ENCODE measurements at places on chromosomes 12 and 14.

- DNase-seq = no peak
Observed at GRCh38 chr14:70901269-70901668, 6.0 kb upstream of the PCNX1 start.

- no peak for DNase-seq
Observed at GRCh38 chr12:12684375-12685106, 11.4 kb downstream of the GPR19 start.

DNA sequence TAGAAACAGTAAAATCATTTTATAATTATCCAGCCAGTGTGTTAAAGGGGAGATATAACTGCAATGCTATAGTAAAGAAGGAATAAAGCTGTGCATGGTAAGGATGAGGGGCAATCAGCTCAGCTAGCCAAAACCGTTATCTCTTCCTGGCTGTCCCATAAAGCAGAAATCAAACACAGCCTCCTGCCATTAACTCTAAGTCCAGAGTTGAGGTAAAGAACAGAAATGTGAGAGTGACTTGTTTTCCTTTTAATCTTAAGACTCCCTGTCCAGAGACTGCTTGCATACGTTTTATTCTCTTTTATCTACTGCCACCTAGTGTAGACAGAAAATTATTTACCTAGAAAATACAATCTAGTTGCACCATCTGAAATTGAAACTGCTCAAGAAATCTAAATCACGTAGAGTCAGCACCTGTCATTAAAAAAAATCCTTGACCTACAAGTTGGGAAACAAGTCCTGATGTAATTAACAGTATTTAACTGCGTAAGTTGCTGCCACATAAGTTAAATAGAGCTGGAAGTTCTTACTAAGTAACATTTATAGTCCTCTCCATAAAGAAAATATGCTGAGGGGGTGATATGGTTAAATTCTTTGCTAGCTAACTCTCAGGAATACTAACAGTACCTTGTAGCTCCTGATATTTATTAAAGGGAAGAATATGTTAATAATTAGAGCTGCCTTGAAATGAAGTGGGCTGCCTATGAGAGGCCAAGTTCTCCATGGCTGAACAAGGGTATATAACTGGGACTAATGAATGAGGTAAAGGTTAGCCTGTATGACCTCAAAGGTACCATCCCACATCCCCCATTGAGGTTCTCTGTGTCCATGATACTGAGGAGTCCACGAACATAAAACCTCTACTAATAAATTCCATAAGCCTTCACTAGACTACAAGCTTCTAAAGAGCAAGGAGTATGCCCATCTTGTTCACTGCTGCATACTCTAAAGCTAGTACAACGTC lies 62.7 kb downstream of the GALNT4 start:
- no peak for DNase-seq

DNA sequence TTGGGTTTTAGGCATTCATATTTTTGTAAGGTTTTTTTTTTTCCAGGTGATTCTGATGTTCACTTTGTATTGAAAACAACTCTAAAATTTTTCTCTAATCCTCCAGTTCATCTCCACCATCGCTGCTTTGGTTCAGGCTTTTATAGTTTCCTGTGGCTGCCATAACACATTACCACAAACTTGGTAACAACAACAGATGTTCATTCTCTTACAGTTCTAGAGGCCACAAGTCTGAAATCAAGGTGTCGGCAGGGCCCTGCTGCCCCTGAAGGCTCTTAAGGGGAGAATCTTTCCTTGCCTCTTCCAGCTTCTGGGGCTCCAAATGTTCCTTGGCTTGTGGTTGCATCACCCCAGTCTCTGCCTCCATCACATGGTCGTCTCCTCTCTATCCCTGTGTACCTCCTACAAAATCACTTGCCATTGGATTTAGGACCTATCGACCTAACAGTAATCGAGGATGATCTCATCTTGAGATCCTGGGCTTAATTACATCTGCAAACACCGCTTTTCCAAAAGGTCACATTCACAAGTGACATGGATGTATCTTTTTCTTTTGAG lies 55.2 kb downstream of the PELI2 start:
- DNase-seq = no peak

DNA sequence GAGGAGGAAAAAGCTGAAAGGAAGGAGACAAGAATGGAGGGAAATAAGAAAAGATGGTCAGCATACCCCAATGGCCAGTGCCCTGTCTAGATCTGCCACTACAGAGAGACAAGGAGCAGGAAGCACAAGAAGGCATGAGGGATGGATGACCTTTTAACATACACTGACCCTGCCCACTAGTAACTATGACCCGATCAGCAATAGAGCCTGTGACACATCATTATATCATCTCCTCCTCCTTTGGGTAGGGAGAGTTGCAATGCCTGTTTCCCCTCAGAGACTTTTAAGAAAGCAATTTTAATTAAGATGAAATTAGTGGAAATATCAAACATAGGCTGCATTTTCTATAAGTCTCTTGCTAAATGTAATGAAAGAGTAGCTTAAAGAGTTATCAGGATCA lies 4.7 kb upstream of the SLC2A13 start:
- no peak for DNase-seq

Data from effector memory CD8-positive, alpha-beta T cell (primary cell).